ENCODE measurements at places on chromosomes 6 and 20. TPM values are rescaled to one million over a fixed set of nuclear protein-coding genes. Genes with fewer than 3 reads are reported as not detected.
A peak's percentile ranks its signal among the peaks of the same experiment; 100 is the strongest.

GRCh38 chr6:5763871-5764270, 242.9 kb downstream of the NRN1 start:
- H3K4me3 ChIP-seq = no peak overlapping the region
- H3K27me3 ChIP-seq = no peaks in the 10 kb centered on the region
- no peak for DNase-seq

GRCh38 chr6:139376604-139377218, 2.3 kb upstream of the CITED2 start:
- H3K36me3 ChIP-seq = peaks cover 12% of the 10 kb centered on the region
- peak; percentile 95 for DNase-seq
- peak overlapping the region; percentile 89 for H3K4me3 ChIP-seq
- H3K27ac ChIP-seq = peak overlapping the region; percentile 94
- no peaks in the 10 kb centered on the region for H3K27me3 ChIP-seq
- H3K4me1 ChIP-seq = peaks cover 46% of the 10 kb centered on the region

DNA sequence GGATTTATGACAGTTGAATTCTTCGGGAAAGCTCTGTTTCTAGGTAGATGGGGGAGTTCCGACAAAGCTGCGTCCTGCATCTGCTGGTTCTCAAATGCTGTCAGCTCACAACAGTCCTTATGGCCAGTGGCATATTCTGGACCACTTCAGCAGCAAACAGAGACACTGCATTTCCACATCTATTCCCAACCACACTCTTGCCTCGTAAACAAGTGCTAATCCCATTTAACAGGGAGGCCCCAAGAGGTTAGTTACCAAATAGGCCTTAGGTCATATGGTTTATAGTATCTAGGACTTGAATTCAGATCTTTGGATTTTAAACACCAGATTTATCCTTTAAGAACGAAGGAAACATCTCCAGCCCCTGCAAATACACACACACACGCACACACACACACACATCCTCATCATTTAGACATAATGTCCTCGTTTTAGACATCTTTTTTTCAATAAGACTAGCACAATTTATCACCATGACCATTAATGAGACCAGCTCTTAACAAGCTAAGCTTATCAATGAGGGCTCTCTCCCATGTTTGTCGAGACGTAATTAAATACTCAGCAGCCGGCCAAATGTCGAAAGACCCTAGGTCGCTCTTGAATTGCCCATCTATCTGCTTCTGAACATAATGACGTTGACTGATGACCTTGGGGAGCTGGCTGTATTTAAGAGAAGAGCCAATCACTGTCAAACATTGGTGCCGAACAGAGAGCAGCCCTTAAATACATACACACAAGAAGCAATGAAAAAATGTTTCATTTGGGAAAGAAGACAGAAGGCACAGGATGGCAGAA, 84.5 kb downstream of the PSMG4 start:
- no peaks in the 10 kb centered on the region for H3K36me3 ChIP-seq
- peaks cover under 1% of the 10 kb centered on the region for H3K4me1 ChIP-seq
- H3K27ac ChIP-seq = no peak overlapping the region
- H3K27me3 ChIP-seq = no peaks in the 10 kb centered on the region

- no peaks in the 10 kb centered on the region for H3K36me3 ChIP-seq
- no peak for DNase-seq
- H3K27ac ChIP-seq = no peak overlapping the region
These were observed 32.2 kb upstream of the HEY2 start for GRCh38 chr6:125717120-125717731.

The ADGRF5 gene
- 40.0 TPM for total RNA-seq

GRCh38 chr6:14664621-14665315, 547.2 kb downstream of the CD83 start:
- H3K36me3 ChIP-seq = no peaks in the 10 kb centered on the region
- no peaks in the 10 kb centered on the region for H3K27me3 ChIP-seq
- H3K4me1 ChIP-seq = peaks cover 42% of the 10 kb centered on the region
- DNase-seq = peak; percentile 69
- H3K27ac ChIP-seq = peak overlapping the region; percentile 82
- no peak overlapping the region for H3K4me3 ChIP-seq
